ENCODE measurements at places on chromosomes 2 and 18.

DNA sequence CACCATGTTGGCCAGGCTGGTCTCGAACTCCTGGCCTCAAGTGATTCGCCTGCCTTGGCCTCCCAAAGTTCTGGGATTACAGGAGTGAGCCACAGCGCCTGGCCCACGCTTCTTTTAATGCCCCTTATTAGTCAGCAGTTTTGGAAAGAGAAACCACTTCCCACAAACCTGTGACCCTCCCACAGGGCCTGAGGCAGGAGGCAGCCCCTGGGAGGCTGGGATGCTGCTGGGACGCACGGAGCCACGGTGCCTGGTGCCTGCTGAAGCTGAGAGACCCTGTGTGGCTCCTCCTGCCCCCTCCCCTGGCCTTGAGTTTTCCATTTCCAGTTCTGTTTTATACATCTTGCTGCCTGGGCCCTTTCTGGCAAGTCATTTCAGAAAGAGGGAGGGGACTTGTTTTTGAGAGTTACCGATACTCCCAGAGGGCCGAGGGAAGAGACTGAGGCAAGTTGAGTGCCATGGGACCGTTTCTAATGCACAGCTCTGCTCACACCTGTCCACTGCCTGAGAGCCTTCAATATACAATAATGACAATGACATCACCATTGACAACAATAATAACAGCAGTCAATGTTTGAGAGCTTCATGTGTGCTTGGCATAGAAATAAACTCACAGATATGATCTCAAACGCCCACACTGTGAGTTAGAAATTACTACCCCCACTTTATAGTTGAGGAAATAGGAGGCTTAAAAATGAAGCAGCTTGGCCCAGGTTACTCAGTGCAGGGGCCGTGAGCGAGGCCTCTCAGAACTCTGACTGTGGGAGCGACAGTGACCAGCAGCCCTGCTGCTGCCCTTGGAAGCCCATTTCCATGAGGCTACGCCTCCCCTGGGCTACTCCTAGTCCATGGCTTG lies 78.1 kb upstream of the YWHAQ start:
- no peak for DNase-seq

DNA sequence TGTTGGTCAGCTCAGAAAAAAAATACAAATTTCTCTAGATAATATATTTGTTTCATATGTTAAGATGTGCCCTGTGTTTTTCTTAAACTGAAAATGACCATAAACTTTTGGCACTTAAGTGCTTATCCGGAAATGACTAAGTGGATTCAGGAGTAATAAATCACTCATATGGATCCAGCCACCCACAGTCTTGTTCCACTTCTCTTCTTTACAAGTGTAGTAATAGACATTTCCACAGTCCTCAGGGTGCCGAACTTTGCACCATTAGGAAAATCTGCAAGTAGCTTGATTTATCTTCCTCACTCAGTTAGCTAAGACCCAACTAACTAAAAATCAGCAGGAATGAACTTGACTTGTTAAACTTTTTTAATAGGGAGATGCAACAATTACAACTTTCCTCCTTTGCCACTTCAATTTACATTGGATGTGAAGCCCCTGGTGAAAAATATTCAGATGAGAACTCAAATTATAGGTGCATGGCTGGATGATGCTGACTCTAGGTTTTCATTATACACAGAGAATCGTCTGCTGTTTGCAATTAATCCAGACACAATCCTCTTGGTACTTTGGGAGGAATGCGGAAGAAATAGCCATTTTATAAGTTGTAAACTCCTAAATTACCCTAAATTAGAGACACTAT lies 322.5 kb downstream of the ARHGAP15 start:
- DNase-seq = no peak

DNA sequence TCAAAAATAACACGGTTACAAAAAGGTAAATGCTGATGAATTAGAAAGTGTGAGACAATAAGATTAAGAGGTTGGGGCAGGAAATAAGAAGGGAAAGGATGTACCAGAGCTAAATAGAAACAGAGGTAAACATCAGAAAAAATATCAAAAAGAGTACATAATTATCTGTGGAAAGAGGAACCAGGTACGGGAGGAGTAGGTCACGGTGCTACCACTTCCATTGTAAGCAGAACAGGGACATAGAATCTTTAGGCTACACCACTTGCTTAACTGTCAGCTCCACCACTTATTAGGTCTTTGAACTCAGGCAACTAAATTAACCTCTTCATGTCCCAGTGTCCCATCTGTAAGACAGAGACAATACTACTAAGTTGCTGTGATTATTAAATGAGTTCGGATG lies 350.3 kb downstream of the LRATD1 start:
- no peak for DNase-seq

DNA sequence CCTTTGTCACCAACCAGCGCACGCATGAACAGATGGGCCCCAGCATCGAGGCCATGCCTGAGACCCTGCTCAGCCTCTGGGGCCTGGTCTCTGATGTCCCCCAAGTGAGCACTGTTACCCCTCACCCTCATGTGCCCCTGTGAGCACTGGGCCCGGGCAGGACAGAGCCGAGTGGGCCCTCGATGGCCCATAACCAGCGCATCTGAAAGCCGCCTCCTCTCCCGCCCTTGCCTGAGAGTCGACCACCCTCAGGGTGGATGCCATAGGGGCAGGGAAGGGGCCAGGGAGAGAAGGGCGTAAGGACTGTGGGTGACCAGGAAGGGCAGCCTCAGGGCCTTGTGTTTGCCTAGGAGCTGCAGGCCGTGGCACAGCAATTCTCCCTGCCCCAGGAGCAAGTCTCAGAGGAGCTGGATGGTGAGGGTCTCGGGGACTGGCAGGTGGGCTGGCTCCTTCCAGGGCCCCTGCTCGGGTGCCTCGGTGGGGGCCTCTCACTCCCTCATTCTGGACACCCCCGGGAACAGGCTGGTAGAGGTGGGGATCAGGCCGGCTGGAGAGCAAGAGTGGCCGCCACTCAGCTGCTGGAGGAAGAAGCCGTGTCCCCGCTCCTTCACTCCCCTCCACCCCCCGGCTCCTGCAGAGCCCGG lies 2.1 kb downstream of the PROM2 start:
- no peak for DNase-seq

DNA sequence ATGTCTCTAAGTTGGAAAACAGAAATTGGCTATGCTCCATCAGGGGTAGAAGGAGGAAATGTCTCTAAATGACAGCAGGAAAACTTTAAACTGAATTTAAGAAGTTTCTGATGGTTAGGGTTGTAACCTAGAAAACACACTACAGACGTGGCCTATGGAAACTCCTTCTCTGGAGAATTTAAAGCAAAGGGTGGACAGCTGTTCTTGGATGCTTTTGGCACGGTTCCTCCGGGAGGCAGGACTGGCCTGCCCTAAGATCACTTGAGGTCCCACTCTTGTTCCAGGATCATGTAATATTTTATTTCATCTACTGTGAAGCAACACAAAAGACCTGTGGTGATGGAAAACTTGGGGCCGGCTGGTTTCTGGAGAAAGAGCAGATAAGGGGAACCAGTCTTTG lies 77.0 kb downstream of the NRP2 start:
- no peak for DNase-seq
